ENCODE measurements at places on chromosomes 1 and 21.

GRCh38 chr1:245583575-245584330 is 429.0 kb downstream of the KIF26B start:
- DNase-seq, result no peak

DNA sequence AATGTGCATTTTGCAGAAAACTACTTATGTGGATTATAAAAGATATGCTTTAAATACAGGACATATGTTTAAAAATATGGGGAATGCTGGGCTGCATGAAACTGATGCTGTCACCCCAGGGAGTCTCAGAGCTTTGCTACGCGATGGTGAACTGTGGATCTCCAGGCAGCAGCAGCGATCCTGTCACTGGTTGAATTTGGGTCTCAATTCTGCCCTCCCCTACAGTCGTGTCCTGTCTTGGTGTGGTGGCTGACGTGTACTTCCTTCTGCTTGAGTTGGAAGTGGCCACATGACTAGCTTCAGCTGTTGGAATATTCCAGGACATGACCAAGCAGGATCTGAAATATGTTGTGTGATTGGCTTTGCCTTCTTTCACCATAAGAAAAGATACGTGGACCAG is 222.9 kb upstream of the AJAP1 start:
- DNase-seq, result no peak

GRCh38 chr21:43266534-43266933 is 97.7 kb downstream of the CRYAA start:
- DNase-seq, result no peak

GRCh38 chr1:198169672-198170071 is 12.9 kb downstream of the NEK7 start:
- DNase-seq, result no peak

- DNase-seq, result no peak
These were observed 442.3 kb downstream of the PLPP3 start for GRCh38 chr1:56137090-56137489.

- no peak for DNase-seq
These were observed 5.2 kb upstream of the FAM89A start for GRCh38 chr1:231045286-231045685.

DNA sequence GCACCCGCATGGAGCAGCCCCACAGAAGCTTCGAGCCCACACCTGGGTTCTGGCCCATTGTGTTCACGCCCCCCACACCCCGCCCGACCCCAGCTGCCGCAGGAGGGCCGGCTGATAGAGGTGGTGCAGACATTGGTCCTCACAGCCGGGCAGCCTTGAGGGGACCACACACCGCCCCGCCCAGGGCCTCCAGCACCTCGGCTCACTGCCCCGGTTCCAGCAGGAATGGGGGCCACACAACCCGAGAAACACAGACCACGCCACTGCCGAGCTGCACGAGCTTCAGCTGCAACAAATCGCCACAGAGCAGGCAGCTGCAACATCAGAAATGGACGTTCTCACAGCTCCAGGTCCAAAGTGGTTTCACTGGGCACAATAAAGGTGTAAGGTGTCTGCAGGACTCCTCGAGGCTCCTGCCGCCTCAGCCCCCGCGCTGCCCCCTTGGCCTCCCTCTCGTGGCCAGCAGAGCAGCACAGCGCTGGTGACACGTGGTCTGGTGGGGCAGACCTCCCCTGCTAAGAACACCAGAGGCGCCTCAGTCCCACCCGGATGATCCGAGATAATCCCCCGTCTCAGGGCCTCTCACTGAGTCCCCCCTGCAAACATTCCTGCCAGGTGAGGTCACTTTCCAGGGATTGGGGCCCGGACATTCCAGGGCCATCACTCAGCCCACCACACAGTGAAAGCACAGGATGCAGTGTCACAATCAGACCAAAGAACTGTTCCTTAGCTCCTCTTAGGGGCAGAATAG is 62.3 kb upstream of the ADARB1 start:
- peak; percentile 91 for DNase-seq

DNA sequence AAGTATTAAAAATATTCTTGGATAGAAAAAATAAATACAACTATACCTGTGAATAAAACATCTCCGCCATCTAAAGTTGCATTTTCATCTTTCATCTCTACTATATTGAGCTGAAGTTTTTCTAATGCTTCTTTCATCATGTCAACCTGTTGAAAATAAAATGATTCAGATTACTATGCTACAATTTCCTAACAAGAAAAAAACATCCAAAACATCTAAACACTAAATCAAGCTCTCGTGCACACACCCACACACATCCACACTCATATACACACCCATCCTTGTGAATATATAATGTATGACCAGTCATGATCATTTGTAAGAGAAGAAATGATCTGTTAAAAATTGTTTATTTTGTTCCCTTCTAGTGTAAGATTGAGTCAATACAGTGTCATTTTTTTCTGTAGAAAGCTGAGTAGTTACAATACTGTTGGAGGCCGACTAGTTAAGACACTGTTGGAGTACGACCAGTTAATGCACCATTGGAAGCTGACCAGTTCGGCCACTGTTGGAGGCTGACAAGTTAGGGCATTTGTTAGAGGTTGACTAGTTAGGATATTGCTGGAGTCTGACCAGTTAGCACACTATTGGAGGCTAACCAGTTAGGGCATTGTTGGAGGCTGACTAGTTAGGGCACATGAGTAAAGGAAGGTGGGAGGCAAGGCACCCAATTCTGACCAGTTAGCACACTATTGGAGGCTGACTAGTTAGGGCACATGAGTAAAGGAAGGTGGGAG is 82.4 kb upstream of the BCL10 start:
- DNase-seq, result no peak

GRCh38 chr1:203217139-203217655 is 12.3 kb downstream of the CHIT1 start:
- DNase-seq, result no peak

DNA sequence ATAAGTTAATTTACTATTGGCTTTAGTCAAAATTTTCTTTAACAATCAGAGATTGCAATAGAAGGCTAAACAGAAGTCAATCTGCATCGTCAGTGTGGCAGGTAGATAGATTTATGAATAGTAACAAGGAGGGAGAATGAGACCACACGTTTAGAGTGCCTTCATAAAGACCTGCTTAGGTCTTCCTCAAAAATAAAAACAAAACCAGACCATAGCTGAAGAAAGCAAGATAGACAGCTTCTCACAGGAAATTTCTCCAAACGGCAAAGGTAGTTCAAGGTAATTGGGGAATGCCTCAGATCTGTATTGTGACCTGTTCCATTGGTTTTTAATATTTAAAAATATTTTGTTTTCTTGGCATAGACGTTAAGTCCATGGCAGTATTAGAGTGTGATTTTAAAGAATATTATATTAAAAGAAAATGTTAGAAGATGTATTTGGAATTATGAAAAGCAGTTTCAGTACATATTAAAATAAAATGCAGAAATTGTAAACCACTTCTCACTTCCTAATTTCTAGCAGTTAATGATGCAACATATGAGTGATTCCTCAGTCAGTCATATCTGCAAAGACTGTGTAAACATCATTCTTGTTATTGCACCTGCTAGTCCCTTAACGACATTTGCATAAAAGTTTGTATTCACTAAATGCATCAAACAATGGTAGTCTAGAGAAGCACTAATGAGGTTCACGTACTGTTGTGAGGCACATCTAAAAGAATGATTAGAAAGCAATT is 278.0 kb downstream of the HLX start:
- DNase-seq, result no peak

GRCh38 chr1:44076066-44076465 is 42.6 kb upstream of the KLF17 start:
- DNase-seq, result no peak

DNA sequence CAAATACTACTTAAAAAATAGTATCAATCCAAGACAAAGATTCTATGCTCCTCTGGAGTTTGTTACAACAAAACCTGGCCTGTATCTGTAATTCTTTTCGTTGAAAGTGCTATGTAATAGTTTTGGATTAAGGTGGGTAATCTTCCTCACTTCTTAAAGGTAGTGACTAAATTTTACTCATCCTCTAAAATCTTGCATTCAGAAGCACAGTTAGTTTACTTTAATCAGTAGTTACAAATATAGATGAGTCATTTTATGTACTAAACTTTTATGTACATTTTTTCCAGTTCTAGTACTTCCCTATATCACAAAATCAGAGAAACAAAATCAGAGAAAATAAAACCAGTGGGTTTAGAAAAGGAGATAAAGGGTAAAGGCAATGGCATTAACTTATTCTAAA is 51.3 kb downstream of the ZNHIT6 start:
- no peak for DNase-seq

DNA sequence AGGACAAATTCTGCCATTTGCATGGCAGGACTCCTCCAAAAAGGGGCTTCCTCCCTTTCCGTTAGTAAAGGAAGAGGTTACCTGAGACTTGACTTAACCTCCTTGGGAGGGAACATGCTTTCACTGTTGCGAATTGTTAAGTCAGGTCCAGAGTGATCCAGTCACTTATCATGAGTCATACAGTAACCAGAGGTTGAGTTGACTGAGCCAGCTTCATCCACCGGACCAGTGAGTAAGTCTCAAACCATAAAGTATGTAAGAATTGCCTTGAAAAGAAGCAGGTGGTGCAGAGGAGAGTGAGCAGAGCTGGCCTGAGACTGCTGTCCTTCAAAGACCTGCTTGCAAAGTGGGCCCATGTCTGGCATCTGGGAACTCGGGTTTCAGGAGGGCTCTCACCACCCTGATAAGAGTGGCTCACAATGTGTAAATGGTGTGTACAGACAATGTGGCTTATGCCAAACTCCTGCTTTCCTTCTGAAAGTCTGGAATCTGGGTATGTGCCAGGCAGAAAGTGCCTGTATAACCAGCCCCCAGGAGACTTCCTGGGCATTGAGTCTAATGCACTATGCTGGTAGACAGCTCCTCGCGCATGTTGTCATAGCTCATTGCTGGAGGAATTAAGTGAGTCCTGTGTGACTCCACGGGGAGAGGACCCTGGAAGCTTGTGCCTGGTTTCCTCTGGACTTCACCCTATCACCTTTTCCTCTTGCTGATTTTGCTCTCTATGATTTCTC is 84.3 kb upstream of the KLHDC7A start:
- DNase-seq, result no peak

GRCh38 chr1:233544304-233544703 is 69.6 kb upstream of the KCNK1 start:
- no peak for DNase-seq

DNA sequence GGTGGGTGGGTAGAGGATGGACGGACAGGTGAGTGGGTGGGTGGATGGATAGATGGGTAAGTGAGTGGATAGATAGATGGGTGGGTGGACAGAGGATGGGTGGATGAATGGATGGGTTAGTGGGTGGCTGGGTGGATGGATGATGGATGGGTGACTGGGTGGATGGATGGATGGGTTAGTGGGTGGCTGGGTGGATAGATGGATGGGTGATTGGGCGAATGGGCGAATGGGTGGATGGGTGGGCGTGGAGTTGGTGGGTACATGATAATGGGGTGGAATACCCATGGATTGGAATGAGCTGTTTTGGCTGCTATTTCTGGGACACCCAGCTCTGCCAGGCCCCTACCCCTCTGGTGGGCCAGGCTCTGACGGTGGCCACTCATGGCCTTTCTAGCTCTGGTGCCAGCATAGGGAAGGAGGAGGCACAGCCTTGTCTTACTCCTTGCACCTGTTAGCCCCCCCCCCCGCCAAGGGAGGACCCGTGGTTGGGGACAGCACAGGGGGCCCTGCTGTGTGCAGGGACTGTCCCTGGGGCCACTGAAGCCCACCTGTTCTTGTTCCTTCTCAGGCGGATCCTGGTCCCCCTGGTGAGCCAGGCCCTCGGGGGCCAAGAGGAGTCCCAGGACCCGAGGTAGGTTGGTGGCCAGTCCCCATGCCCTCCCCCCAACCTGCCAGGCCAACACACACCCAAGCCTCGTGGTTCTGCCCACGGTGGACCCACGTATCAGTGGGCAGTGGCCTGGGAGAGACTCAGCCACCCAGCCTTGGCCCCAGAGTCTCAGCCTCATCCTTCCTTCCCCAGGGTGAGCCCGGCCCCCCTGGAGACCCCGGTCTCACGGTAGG is 26.4 kb downstream of the COL6A2 start:
- no peak for DNase-seq

DNA sequence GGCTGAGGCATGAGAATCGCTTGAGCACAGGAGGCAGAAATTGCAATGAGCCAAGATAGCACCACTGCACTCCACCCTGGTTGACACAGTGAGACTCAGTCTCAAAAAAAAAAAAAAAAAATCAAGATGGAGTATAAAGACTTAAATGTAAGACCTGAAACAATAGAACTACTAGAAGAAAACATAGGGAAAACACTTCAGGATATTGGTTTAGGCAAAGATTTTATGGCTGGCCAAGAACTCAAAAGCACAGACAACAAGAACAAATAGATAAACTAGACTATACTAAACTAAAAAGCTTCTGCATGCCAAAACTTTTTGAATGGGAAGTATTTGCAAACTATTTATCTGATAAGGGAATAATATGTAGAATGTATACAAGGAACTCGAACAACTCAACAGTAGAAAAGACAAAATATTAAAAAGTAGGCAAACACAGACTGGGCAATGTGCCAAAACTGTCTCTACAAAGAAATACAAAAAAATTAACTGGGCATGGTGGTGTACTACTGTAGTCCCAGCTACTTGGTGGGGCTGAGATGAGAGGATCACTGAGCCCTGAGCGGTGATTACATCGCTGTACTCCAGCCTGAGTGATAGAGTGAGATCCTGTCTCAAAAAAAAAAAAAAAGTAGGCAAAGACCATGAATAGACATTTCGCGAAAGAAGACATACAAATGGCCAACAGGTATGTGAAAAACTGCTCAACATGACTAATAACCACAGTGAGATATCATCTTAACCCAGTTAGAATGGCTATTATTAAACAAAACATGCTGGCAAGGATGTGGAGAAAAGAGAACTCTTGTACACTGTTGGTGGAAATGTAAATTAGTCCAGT is 25.3 kb downstream of the DTL start:
- no peak for DNase-seq

DNA sequence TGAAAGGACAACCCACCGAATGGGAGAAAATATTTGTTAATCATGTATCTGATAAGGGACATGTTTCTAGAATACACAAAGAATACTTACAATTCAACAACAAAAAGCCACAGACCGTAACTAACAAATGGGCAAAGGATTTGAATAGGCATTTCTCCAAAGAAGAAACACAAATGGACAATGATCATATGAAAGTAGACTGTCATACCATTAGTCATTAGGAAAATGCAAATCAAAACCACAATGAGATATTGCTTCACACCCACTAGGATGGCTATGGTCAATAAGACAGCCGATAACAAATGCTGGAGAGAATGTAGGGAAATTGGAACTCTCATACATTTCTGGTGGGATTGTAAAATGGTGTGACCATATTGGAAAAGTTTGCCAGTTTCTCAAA is 367.2 kb upstream of the SGIP1 start:
- no peak for DNase-seq

GRCh38 chr1:98792123-98792522 is 130.6 kb downstream of the SNX7 start:
- DNase-seq, result peak; percentile 12

GRCh38 chr1:185895208-185895900 is 161.2 kb downstream of the HMCN1 start:
- DNase-seq, result no peak

GRCh38 chr1:232571523-232571922 is 58.4 kb downstream of the SIPA1L2 start:
- no peak for DNase-seq

GRCh38 chr1:12620488-12620865 is 2.5 kb upstream of the DHRS3 start:
- no peak for DNase-seq

- no peak for DNase-seq
These were observed 53.2 kb upstream of the SYNC start for GRCh38 chr1:32755810-32756159.

GRCh38 chr1:153563991-153564390 is 1.7 kb downstream of the S100A2 start:
- DNase-seq, result no peak
